ENCODE measurements at places on chromosomes 7 and 10.

DNA sequence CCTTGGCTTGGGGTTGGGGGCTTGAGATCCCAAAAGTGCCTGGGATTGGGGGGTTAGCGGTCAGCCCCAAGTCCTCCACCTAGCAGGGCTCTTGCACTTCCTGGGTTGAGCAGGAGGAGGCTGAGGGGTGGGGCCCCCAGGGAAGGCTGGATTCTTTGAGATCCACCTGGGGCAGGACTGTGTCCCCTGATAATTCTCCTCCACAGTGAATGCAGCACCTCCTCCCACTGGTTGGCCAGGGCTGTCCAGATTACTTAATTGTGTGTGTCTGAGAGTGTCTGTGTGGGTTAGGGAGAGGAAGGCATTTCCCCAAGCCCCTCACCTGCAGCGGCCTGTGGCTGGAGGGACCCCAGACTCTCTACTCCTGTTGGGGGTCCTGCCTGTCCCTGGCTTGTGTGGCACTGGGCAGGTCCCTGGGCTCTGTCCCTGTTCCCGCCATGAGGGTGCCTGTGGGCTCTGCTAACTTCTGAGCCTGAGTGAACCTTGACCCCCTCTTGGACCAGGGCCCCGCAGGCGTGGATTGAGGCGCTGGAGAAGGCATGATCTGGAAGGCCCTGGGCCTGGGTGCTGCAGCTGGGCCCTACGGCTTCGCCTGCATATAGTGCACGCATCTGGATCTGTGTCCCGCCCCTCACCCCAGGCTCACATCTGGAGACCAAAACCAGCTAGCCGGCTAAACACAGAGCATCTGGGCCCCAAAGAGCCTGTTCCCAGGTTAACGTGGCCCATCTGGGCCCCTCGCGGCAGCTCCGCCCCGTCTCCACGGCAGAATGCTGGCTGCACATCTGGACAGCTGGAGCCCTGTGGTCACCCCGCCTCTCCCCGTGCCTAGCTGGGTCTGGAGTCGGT, 10.4 kb downstream of the TMEM270 start:
- DNase-seq, result no peak

DNA sequence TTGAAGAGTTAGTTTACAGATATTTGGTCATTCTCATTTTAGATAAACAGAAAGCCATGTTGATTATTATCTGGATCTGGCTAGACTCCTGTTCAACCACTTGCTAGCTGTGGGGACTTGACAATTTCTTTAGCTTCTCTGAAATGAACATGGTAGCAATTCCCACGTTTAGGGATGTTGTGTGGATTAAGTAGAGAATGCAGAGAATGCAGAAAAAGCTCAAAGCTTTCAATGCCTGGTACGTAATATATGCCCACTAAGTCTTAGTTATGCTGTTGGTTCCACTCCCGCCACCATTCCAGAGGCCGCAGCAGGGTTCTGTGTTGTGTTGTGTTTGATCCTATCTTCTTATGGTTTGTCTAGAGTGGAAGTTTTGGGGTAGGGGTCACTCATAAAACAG, 39.2 kb upstream of the RPA3 start:
- no peak for DNase-seq

GRCh38 chr7:28140979-28141378, 39.6 kb downstream of the JAZF1 start:
- no peak for DNase-seq

DNA sequence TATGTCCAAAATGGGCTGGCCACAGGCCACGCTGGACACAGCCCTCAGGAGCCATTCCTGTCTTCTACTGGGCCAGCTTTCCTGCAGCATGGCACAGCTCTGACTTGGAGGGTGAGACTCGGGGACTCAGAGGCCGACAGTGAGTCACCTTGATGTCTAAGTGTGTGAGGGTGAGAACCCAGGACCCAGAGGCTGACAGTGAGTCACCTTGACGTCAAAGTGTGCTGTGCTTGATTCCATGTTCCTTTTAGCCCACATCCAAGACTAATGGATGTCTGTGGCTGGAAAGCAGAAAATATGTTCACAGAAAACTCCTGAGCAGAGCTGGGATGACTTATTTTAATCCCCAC, 6.0 kb upstream of the FAM170B start:
- DNase-seq, result no peak

- DNase-seq, result no peak
Observed at GRCh38 chr7:63925262-63925625, 73.4 kb upstream of the ZNF722 start.

DNA sequence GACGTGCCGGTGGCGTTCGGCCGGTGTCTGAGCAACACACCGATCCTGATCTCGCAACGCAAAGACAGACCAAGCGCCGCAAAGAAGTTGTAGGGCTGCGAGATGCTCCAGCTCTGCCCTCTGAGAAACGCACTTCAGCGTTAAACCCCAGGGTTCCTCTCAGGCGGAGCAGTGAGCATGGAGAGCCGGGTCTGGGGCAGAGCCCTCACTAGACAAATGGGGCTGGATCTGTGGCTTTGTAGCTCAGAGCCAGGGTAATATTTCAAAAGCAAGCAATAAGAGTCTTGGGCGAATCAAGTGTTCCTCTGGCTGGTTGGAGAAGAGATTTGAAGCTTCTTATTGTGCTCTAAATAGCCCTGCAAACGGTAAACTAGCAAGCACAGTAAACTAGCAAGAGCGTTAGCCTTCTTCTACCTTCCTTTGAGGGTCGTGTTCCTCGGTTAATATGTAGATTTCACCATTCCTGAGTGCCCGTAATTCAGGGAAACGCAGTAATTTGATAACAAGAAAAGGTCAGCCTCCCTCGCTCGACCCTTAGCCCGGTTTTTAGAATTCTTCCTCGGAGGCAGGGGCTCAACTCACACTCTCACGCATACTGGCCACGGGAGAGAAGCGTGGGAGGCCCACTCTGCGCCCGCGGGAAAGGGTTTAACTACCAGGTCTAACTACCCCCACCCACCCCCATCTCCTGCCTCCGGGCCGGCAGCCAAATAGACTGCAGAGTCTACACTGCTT, 6.7 kb downstream of the SKAP2 start:
- no peak for DNase-seq

- DNase-seq, result no peak
Observed at GRCh38 chr7:135862586-135863340, 114.2 kb upstream of the FAM180A start.

- DNase-seq, result no peak
Observed at GRCh38 chr10:110170142-110170971, 37.0 kb upstream of the MXI1 start.

DNA sequence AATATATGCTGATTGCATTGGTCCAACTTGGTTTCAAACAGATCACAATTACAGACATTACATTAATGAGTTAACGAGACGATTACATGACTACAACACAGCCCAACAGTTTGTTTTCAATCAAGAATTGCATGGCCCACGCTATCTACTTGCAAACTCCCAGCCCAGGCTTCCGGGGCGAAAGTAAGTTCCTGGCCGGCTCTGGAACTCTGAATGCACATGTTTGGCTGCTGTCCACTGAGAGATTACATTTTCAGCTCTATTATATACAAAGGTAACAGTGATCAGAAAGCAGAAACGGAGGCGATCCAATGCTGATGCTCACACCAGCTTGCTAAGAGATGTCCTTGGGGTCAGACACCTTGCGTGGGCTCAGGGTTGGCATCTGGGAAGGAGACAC, 206.3 kb downstream of the FANK1 start:
- no peak for DNase-seq

DNA sequence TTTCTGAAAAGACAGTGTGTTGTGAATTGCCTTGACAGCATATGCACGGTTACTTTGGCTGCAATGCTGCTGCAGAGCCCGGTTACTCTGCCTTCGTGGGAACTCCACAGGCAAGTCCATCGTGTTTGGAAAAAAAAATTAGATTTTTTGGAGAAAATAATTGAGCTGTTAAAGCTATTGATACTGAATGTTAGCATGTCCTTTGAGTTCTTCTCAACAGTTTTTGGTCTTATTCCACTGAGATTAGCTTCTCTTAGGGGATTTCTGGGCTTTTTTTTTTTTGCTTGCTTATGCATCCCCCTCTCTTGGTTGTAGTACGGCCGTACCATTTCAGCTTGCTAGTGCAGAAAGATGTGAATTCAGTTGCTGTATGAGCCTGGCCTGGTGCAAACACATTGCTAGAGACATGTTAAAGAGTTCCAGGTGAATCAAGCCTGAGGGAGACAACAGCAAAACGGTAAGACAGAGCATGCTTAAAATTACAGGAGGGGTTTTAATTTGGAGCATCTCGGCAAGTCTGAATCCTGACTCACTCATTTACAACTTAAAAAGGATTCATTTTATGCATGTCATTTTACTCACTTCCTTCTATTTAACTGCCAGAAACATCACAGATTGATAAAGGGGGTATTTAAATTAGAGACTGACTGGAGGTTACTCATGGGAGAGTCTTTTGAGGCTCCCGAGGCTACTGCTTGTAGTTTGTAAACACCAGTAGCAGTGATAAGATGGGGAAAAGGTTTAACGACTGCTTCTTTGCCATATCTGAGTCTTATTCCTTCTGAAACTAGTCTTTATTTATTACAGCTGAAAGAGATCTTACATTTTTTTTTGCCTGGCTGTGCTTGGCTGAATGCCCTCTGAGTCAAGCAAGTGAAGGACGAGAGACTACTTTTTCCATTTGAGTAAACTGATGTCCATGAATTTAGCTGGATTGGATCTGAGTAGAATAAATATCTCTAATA, 113.7 kb downstream of the CDK14 start:
- no peak for DNase-seq

- no peak for DNase-seq
Observed at GRCh38 chr7:50356945-50357268, 52.4 kb downstream of the IKZF1 start.

DNA sequence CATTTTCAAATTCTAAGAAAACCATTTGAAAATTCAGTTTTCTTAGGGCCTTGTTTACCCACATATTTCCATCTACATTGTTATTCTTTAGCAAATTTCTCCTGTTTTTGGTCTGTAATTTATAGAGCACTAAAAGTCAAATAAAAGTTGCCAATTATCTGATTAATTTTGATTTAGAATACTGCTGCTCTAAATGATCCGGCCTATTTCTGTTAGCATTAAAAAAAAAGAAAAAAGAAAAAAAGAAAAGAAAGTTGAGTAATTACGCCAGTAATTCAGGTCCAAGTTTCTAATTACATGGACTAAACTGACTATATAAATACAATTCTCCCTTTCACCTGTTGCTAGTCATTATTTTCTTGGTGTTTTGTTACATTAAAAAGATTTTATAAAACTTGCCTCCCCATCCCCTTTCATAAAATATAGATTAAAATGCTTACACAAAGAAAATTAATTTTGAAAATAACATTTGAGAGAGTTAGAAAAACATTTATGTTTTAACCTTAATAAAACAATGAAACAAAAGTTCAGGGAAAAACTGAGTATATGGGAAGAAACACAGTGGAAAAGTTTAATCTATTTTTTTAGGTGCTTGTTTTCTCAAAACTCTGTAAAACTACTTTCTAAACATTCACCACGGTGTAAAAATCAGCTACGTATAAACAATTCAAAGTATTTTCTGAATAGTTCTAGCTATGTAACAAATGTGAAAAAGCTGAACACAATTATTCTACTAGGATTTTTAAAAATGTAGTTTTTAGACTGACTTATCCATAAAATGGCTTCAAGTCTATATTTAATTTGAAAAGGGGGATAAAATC, 6.8 kb upstream of the COMMD3 start:
- no peak for DNase-seq

GRCh38 chr10:103021900-103022293, 103.8 kb downstream of the CNNM2 start:
- DNase-seq, result no peak

GRCh38 chr10:97765201-97765600, 6.6 kb downstream of the SFRP5 start:
- no peak for DNase-seq

DNA sequence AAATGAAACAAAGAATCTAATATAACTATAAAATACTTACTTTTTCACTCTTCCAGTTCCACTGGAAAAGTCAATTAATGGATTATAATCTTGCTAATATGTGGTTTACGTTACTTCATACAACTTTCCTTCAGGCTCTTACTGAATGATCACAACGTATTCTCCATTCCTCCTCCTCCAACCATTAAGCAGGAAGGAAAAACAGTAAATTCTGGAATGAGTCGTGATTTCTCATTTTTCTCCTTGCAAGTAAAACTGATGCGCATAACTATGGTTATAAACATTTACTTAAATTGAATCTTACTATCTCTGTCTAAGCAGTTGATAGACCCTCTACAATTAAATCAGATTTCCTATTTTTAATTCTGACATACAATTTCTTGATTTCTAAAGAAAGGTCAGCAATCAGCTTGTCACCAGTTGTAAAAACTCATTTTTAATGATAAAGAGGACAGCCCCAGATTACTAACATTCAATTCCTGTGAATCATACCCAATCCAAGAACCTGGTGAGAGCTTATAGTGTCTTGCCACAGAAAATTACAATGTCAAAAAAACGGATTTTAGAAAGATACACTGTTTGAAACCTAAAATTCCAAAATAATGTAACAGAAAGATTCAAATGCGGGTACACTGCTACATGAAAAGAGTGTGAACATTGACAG, 64.3 kb downstream of the EZH2 start:
- DNase-seq, result no peak

- DNase-seq, result no peak
Observed at GRCh38 chr10:124099604-124100003, 6.2 kb upstream of the CHST15 start.

- DNase-seq, result no peak
Observed at GRCh38 chr10:110861930-110862649, 9.6 kb upstream of the PDCD4 start.

- DNase-seq, result peak; percentile 97
Observed at GRCh38 chr7:100611983-100612729, at the start of gene MOSPD3. MOSPD3 (plus strand) TSS chr7:100612540; CDS start chr7:100612792, 252 bp downstream.

DNA sequence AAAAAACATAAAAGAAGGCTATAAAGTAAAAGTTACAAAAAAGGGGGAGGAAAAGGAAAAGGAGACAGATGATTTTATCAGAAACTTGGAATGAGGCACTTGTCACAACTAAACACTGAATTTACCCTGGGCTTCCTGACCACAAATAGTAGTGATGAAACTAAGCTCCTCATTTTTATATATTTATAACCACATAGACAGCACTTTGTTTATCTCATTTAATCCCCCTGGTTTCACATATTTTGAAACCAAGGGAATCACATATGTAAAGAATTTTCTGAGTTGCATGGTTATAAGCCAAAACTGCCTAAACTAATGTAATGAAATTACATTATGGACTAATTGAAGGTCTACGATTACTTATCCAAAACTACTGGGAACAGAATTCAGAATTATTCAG, 39.6 kb upstream of the MET start:
- no peak for DNase-seq

GRCh38 chr7:144827621-144828020, 8.2 kb downstream of the TPK1 start:
- no peak for DNase-seq

GRCh38 chr7:120053390-120053961, 219.5 kb upstream of the KCND2 start:
- no peak for DNase-seq

DNA sequence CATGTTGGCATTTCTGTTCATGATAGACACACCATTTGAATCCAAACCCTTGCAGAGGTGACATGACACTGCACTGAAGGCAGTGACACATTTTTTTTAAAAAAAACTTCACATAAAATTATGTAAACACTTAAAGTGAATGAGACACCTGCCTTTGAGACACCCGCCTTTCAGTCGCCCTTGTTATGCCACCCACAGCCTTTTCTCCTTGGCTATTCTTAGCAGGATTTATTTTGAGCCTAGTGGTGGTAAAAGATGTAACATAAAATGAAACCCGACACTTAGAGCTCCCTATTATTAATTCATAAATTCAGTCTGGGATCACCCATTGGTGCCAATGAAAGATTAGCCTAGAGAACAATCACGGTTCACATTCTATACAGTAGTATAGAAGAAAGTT, 161.3 kb downstream of the DYNC1I1 start:
- DNase-seq, result no peak

All from activated T-helper 9 cell treated with anti-CD3 and anti-CD28 coated beads, Interleukin-2, amount 50 U/mL, for 16 hours (primary cell).